Hematopoietic multipotent progenitor cell treated with erythropoietin and hydrocortisone succinate and interleukin-3 and kit ligand, for 8 days (in vitro differentiated cells): ENCODE measurements at places on chromosomes 6 and 20.

DNA sequence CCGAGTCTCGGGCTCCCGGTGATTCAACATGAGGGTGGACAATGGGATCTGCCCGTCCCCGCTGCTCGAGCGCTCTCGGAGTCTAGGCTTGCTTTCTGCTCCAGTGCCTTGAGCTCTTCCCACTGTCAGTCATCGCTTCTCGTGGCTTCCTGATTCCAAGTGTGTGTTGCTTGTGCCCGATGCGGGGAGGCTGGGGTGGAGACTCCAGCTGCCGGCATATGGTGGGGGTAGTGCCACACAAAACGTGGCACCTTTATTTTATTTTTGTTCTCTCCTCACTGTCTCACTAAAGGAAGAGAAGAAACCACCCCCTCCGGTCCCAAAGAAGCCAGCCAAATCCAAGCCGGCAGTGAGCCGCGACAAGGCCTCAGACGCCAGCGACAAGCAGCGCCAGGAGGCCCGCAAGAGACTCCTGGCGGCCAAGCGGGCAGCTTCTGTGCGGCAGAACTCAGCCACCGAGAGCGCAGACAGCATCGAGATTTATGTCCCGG, 14.8 kb upstream of the MYL9 start:
- DNase-seq = no peak

- DNase-seq = no peak
Observed at GRCh38 chr6:41815587-41815986, 28.1 kb downstream of the TOMM6 start.

DNA sequence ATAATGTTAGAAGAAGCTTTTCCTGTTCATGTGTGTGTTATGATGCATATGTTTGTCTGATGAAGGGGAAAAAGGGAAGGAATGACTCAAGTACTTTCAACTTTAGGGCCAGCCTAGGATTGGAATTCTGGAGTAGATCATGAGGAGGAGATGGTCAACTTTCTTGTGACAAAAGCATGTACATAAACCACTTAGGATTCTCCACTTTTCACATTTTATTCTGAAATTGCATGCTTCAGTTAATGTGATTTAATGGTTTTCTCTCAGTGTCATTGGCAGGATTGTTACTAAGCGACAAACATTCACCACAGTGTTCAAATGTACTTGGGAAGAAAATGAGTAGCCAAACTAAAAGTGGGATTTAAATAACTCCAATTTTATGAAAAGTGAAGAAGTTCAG, 80.1 kb downstream of the UTRN start:
- DNase-seq = no peak

- no peak for DNase-seq
Observed at GRCh38 chr6:124590001-124590400, 372.2 kb upstream of the RNF217 start.

DNA sequence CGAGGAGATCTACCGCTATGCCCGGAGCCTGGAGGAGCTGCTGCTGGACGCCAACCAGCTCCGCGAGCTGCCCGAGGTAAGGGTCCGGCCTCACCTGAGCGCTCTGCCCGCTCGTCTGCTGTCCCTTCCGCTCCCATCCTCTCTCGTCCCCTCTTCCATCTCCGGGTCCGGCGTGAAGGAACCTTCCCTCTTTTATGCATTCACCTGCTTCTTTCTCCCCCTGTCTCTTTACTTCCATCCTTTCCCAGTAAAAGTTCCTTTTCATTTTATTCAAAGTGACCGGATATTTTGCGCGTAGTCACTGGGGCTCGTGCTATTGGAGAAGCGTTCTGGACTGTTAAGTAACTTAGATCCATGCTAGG, 516 bp downstream of the LRRC1 start:
- no peak for DNase-seq

- peak; percentile 75 for DNase-seq
Observed at GRCh38 chr20:19583532-19584175, 174.4 kb upstream of the RIN2 start.

GRCh38 chr6:129786548-129786947, 74.6 kb downstream of the TMEM244 start:
- DNase-seq = no peak

GRCh38 chr6:5178806-5179205, 81.9 kb downstream of the LYRM4 start:
- DNase-seq = no peak

- no peak for DNase-seq
Observed at GRCh38 chr6:170206317-170206621, 84.6 kb downstream of the DLL1 start.

GRCh38 chr6:31048099-31048498, 37.8 kb downstream of the MUC22 start:
- DNase-seq = no peak

DNA sequence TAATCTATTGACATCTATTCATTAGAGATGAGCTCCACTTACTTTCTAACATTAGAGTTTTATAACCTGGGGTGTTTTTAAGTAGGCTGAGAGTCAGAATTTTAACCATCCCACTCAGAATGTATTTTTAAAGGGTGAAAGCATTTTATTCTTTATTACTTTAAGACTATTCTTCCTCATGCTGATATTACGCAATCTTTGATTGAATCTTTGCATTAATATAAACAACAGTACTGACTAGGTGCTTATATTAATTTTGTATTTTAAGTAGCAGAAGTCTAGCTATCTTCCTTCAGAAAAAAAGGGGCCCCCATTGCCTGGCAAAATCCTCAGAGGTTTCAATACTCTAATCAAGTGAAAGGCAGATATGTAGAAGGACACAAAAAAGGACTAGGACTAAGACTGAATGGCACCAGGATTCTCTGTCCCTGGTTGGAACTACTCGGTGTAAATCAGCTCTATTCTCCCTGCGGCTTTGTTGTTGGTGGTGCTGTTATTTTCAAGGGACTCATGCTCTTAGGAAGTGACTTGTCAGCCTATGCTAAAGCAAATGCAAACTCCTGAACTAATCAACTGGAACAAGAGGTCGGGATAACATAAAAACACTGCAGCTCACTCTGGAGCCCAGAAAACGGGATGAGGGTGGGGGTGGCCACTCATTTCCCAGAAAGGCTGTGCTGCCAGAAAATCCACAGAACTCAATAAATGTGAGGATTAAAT, 1324.4 kb downstream of the GRIK2 start:
- DNase-seq = no peak

DNA sequence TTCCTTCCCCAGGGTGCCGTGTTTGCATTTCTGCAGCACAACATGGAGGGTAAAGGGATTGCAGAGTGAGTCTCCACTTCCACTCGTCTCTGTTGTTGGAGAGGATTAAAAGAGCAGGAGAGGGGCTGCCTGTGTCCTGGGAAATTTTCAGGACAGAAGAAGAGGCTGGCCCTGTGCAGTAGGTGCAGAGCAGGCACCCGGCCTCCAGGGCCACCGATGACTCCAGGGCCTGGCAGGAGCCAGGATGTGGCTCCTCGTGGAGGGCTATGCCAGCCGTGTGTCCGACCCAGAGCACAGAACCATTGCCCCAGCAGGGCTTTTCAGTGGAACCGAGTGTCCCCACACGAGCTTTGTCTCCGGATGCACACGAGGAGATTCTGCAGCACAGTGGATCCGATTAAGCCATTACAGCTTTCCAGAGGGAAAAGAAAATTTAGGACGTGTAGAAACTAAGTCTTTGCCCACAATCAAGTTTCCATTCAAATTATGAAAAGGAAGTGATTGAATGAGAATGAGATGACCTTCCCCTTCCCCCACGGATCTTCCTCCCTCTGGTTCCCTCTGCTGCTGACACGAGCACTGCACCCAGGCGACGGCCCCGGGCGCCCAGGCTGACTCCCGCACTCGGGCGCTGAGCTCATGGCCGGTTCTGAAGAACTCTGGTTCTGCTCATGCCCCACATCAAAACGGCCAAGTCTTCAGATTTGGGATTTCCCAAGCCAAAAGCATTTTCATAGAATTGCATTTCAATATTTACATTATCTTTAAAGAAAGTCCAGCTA, 43.1 kb upstream of the UNC93A start:
- DNase-seq = no peak

DNA sequence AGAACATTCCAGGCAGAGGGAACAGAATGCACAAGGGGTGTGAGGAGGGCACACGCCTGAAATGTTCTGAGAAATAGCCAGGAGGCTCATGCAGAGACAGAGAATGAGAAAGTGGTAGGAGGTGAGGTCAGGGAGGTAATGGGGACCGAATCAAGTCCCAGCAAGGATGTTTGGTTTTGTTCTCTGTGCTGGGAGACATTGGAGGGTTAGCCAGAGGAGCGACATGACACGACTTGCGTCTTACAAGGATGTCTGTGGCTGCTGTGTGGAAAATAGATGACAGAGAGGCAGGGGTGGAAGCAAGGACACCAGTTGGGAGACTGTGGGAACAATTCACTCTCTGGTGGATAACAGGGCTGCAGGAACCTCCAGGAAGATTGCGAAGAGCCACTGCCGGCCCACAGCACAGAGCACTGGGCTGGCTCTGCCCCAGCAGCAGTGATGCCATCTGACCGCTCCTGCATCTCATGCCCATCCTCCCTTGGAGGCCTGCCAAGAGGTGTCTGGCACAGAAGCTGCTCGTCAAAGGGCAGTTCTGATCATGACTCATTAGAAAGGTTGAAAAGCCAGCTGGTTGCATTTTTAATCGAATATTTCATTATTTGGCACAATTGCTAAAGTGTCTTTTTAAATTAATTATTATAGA, 57.7 kb upstream of the CD83 start:
- peak; percentile 65 for DNase-seq

DNA sequence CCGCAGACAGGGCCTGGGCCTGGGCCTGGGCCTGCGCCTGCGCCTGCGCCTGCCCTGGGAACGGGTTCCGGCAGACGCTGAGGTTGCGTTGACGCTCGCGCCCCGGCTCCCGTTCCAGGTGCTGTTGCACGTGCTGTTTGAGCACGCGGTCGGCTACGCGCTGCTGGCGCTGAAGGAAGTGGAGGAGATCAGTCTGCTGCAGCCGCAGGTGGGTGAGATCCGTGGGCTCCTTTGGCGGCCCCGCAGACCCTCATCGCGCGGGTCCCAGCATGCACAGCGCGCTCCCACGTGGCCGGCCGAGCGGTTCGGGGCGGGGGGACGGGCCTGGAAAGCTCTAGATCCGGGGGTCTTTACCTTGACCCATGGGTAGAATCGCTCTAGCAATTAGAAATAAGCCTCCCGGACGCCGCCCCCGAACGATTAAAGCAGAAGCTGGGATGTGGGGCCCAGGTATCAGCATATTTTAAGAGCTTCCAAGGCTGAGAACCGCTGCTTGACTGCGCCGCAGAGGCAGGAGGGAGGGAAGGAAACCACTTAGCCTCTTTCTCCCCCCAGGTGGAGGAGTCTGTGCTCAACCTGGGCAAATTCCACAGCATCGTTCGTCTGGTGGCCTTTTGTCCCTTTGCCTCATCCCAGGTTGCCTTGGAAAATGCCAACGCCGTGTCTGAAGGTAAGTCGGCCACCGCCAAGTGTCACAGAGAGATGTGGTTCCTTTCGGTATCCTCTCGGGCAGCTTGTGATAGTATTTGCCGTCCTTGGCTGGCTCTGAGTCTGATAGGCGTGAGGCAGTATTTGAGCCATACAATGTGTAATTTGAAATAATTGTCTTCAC, 508 bp downstream of the NOP56 start:
- DNase-seq = peak; percentile 25

DNA sequence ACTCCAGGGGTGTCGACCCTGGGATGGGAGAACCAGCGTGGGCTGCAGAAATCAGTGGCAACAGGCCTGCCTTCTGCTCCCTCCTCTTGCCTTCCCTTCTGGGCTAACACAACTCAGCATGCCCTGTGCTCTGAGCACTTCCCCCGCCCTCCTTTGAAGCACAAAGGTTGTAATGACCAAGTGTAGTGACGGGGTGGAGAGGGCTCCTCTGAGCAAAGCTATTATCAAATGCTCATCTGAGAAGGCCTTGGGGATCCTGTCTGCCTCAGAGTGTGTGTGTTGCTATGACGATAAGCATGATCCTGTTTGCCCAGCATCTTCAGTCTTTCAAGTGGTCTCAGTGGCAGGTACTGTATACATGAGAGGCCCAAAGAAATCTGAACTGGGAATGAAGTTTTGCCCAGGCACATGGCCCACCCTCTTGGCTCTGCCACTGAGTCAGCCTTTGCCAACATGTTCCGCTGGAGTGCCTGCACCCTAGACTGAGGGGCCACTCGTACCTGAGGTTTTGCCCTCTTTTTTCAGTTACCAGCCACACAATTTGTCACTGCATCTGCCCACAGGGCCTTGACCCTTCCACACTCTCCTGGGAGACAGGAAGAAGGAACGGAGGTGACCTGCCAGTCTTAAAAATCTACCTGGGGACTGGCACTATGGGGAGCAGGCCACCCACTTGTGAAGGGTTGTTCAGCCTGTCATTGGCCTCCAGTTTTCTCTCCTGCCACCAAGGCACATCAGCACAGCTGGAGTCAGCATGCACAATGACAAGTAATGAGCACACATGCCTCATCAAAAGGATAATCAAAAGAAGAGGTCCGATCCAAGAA, 74.5 kb downstream of the GFOD1 start:
- no peak for DNase-seq

DNA sequence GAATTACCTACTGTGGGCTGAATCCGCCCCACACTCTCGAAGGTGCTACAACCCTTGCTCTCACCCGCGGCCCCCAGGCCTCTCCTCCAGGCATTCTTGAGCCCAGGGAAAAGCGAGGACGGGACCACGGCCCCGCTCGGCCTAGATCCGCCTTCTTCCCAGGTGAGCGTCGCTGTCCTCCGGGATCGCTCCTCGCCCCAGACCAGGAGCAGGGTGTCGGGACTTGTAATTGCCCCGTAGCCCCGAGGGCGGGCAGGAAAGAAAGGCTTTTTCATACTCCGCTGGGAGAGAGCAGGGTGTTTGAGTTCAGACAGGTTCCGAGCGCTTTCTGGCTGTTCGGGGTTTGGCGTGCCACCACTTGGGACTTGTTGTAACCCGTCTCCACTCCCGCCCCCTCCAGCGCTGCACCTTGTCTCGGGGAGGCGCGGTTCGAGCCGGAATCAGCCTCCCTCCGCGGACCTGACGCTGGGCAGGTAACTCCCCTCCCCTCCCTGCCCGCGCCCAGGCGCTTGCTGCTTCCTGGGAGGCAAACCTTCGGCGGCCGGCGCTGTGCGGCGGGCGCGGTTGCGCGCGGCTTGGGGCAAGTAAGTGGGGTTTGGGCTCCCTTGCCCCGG, at the start of gene FAM83B:
FAM83B (plus strand) TSS at position 529 of the 614 bp plus-strand sequence. CDS start 23,476 bp downstream, outside the sequence.
- DNase-seq = no peak

- DNase-seq = no peak
Observed at GRCh38 chr20:11048739-11049138, 374.9 kb upstream of the JAG1 start.

- DNase-seq = no peak
Observed at GRCh38 chr20:4883051-4883450, 118.3 kb downstream of the SLC23A2 start.

GRCh38 chr6:157579467-157580031, 198.6 kb downstream of the ZDHHC14 start:
- no peak for DNase-seq

DNA sequence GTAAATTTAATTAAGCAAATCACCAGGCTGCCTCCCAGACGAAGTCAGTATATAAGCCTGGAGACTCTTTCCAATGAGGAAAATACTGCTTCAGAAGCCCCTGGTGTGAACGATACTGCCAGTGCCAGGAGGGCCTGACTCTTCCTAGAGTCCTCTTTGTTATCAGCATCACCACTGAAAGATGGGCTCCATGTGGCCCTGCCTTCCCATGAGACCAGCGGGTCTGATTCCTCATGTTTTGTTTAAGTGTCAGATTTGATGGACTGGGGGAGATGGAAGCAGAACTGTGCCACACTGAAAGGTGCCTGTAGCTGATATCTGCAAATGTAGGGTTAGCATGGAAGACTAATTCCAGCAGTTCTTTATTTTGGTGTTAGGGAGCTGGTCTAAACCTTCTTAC, 7.9 kb downstream of the NQO2 start:
- no peak for DNase-seq
